Activated T-cell treated with anti-CD3 and anti-CD28 coated beads, Interleukin-2, amount 50 U/mL, for 48 hours (primary cell): ENCODE measurements at places on chromosomes 3 and 15.
A peak's percentile ranks its signal among the peaks of the same experiment; 100 is the strongest.

GRCh38 chr3:192082730-192083660 lies 622.0 kb downstream of the PYDC2 start:
- DNase-seq = no peak

GRCh38 chr3:100124201-100124761 lies 10.0 kb upstream of the FILIP1L start:
- DNase-seq = no peak

DNA sequence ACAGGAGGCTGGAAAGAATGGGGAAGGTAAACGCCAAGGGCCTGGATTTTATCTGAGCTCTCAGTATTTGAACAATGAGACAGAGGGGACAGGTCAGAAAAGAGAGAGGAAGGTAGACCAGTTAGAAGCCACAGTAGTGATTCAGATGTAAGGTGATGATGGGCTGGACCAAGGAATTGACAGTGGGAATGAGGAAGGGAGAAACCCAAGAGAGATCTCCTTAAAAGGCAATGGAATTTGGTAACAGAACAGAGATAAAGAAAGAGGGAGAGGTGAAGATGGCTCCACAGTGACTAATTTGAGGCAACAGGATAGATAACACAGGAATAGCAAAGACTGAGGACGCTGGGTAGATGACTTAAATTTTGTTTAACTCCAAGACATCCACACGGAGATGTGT lies 11.4 kb upstream of the HEG1 start:
- DNase-seq = no peak

GRCh38 chr3:150737874-150738679 lies 24.9 kb downstream of the SIAH2 start:
- DNase-seq = peak; percentile 71

DNA sequence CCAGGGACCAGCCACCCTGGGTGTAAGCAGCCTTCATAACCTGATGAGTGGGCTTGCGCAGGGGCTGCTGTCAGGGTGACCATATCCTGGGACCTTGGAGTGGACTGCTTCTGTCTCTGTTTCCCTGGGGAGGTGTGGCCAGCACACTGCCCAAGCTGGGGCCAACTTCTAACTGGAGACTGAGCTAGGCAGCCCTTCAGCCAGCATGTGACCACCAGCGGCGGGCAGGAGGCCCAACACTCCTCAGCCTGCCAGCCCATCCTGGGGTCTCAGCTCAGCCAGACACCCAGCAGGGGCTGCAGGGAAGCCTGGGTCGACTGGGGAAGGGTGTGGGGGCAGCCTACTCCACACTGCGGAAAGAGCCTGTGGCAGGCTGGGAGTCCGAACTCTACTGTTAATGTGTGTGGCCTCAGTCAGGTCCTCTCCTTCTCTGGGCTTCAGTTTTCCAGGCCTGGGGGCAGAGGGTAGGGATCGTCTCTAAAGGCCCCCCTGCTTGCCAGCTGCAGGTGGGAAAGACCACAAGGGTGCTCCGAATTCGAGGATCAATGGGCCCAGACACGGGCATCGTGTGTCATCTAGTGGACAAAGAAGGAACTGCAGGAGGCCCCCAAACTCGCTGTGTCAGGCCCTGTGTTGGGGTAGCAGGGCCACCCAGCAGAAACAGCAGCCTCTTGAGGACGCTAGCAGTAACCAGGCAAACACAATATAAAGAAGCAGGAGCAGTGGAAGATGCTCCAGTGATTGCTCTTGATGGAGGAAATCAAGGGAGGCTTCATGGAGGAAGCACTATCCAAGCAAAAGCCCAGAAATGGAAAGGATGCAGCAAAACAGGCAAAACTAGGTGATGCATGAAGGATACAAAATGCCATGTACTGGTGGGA lies 2.0 kb upstream of the SEMA3G start:
- DNase-seq = peak; percentile 85

- DNase-seq = no peak
Observed at GRCh38 chr3:21226086-21226485, 524.9 kb downstream of the ZNF385D start.

GRCh38 chr15:100769043-100769974 lies 110.3 kb upstream of the ALDH1A3 start:
- DNase-seq = no peak

DNA sequence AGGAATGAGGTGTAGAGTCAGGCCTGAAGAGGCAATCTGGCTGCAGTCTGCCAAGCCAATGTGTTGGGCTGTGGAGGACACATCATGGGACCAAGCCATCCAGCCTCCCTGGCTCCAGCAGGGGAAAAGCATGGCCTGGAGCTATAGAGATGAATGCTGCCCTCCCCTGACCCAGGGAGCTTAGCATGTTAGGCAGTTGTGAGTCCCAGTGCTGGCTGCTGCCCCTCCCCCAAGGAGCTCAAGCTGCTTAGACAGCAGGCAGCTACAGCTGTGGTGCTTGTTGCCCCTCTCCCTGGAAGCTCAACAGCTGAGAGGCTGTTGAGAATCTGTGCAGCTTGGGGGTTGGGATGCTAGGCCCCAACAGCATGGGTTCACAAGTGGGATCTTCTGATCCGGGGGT lies 85.6 kb upstream of the DNAJC19 start:
- DNase-seq = no peak

DNA sequence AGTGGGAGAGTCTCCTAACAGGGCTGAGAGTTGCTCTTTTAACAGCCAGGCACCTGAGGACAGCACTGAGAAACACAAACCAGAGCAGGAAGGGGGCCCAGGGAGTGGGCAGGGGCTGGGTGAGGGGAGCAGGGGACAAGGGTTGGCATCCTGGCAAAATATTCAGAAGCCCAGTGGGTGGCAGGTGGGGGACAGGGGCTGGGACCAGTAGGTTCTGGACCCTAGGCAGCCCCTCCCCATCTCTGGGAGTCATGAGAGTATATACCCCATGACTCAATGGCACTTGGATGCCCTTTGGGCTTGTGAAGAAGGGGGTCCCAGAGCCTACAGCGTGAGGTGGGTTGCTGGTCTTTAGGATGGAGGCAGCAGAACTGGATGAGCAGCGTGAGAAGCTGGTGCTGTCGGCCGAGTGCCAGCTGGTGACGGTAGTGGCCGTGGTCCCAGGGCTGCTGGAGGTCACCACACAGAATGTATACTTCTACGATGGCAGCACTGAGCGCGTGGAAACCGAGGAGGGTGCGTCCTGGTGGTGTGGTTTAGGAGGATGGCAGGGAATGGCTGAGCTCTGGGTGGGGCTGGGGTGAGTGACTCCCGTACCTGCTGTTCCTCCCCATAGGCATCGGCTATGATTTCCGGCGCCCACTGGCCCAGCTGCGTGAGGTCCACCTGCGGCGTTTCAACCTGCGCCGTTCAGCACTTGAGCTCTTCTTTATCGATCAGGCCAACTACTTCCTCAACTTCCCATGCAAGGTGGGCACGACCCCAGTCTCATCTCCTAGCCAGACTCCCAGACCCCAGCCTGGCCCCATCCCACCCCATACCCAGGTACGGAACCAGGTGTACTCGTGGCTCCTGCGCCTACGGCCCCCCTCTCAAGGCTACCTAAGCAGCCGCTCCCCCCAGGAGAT lies 24.2 kb downstream of the NBEAL2 start:
- DNase-seq = no peak

- DNase-seq = no peak
Observed at GRCh38 chr3:14482271-14482721, 57.8 kb downstream of the GRIP2 start.

DNA sequence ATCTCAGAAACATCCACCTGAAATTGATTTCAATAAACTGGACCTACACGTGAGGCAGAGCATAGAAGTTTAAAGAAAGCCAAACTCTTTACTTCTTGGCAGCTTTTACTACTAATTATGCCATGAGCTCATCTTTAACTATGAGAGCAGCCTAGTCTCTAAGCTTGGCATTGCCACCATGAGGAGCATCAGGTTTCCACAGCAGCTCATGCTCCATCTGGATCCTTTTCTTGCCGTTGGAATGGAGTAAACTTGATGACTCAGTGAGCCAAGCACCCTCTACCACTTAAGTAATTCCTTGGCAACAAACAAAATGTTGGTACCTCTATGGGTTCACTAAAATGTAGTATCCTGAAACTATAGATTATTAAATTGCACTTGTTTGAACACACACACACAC lies 583.2 kb downstream of the EPHA3 start:
- no peak for DNase-seq

GRCh38 chr3:119778176-119778575 lies 3.7 kb upstream of the NR1I2 start:
- DNase-seq = no peak

DNA sequence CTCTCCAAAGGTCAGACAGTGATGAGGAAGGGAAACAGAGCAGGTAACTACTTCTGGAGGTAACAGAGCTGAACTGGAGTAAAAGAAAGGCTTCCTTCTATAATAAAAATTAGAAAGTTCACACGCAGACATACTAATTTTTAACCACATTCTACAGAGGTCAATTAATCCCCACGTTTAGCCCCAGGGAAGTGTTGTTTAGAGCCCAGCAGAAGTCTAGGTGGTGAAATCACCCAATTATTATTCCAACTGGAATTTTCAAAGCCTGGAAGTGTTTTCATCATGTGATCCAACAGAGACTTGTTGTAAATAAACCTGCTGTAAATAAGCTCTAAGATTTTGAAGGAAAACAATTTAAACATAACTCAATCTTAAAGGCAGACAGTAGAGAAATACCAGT lies 6.8 kb downstream of the ALDH1A2 start:
- no peak for DNase-seq

DNA sequence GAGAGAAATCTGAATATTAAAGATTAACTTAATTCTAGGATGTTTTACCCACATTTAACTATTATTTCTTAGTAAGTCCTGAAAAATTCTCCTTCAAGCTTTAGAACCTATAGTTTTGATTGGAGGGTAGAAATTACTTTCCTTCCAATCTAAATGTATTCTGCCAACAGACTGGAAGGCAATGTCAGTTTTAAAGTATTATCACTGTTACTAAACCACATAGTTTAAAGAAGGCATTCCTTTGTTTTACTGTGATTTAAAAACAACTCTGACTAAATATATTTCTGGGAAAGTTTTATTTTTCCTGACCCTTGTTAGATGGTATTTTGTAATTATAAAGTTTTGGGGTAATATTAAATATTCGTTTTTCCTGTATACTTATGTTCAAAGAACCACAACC lies 382.5 kb downstream of the TBC1D5 start:
- no peak for DNase-seq

DNA sequence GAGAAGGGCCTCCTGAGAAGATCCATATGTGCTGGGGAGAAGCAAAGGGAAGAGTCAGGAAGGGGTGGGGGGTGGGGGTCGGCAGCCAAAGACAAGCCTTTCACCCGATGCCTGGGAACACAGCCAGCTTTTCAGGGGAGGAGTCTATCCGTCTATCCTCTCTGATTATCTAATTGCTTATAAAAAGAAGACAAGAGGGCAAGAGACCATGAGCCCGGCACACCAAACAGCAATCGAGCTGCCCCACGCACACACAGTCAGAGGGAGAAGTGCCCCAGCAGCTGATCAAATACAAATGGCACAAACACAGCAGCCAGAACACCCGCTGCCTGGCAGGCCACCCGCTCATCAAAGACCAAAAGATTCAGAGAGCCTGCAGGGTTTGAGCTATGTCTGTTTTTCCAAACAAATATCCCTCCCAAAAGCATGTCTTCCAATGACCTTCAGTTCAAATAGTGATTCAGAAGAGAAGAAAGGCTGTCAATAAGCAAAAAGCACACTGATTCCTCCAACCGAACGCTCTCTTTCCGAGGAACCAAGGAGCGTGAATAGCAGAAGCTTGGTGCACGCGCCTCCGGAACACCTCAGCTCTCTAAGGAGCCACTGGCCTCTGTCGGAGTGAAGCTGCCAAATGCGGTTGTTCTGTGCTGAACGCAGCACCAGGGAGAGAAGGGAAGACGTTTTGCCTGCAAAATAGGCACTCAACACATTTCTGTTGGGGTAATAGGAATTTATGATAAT lies 419.2 kb downstream of the OCA2 start:
- no peak for DNase-seq

- no peak for DNase-seq
Observed at GRCh38 chr3:20051123-20051806, 11.0 kb downstream of the KAT2B start.

GRCh38 chr3:77267589-77267988 lies 227.7 kb downstream of the ROBO2 start:
- no peak for DNase-seq

GRCh38 chr3:111767756-111768445 lies 91.2 kb upstream of the PHLDB2 start:
- no peak for DNase-seq

GRCh38 chr3:195247086-195247862 lies 23.7 kb downstream of the XXYLT1 start:
- no peak for DNase-seq

DNA sequence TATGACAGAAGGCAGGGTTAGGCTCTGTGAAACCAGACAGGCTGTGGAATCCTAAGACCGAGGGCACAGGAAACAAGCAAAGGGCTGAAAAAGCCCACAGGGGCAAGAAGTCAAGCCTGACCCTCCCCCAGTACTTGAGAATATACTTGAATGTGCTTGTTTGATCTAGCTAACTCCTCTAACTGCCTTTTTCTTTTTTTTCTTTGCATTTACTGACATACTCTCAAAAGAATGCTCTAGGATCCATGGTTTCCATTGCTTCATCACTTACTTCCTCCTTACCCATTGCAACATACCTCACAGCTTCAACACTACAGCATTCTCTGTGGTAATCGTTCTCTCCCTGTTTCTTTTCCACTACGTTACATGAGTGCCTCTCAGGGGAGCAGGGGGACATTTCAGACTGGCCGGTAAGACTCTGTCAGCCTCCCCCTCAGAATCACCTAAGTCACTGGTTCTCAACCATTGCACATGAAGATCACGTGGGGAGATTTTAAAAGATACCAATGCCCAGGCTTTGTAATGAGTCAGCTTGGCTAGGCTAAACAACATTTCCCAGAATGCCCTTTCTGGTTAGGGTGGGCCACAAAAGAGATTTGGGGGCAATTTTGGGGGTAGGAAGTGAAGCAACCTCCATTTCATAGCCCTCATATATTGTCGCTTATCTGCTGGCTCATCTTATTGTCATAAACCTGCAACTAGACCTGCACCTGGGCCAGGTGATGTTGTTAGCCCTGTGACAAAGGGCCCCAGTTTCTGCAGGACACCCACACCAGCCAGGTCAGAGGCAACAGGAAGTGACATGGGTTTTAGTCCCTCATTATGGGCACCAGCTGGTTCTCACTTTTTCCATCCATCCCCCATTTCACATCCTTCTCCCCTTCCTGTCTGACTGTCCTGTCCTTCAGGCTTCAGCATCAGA lies 24.6 kb upstream of the RSL24D1 start:
- peak; percentile 60 for DNase-seq

DNA sequence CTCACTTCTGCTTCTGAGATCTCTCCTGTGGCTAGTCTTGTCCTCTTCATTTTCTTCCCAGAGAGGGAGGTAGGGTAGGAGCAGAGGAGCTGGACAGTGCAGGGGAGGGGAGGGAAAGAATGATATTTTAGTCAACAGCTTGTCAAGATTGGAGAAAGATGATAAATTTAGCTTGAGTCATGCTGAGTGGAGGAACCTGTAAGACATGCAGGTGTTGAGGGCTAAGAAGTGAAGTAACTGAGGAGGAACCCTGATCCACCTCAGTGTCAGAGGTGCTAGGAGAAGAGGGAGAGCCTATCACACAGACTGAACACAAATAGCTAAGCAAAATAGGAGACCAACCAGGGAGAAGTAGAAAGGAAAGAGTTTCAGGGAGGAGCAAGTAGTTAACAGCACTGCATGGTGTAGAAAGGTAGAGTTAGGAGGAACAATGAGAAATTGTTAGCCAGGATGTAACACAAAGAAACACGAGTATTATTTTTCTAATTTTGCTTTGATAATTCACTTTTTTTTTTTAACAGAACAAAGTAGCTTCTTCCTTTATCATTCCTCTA lies 108.2 kb upstream of the CHRM5 start:
- DNase-seq = no peak

GRCh38 chr3:194102436-194102835 lies 33.5 kb upstream of the HES1 start:
- DNase-seq = no peak
